Esophagus muscularis mucosa (tissue), 4 donors: ENCODE measurements at places on chromosomes 11 and 22.

- peaks cover 63% of the 10 kb centered on the region for H3K27me3 ChIP-seq
- H3K4me1 ChIP-seq: peaks cover 54% of the 10 kb centered on the region
- no peaks in the 10 kb centered on the region for H3K36me3 ChIP-seq
- no peak for DNase-seq
- no peak overlapping the region for H3K27ac ChIP-seq
Observed at GRCh38 chr22:19757140-19757984, 3.2 kb upstream of the TBX1 start.

DNA sequence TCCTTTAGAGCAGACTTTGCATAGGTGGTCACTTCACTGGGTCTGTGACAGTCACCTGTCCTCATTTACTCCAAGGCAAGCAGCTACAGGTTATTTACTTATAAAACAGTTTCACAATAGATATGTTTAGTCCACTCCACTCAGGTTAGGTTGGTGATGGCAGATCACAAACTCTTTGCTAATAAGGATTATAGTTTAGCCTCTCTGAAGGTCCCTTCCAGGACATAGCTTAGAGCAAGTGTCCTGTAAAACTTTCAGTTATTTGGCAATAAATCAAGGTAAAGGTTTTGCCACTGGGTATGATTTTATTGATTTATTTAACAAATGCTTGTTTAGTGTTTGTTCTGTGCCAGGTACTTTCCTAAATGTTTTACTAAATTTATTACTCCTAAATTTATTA lies 8.8 kb downstream of the OR6Q1 start:
- H3K4me1 ChIP-seq: no peaks in the 10 kb centered on the region
- no peaks in the 10 kb centered on the region for H3K36me3 ChIP-seq
- H3K27me3 ChIP-seq: no peaks in the 10 kb centered on the region
- H3K27ac ChIP-seq: no peak overlapping the region
- DNase-seq: no peak
- H3K4me3 ChIP-seq: no peak overlapping the region

GRCh38 chr11:120182790-120183491 lies 27.9 kb upstream of the OAF start:
- DNase-seq: peak; percentile 91
- H3K27me3 ChIP-seq: no peaks in the 10 kb centered on the region
- peaks cover 95% of the 10 kb centered on the region for H3K4me1 ChIP-seq

DNA sequence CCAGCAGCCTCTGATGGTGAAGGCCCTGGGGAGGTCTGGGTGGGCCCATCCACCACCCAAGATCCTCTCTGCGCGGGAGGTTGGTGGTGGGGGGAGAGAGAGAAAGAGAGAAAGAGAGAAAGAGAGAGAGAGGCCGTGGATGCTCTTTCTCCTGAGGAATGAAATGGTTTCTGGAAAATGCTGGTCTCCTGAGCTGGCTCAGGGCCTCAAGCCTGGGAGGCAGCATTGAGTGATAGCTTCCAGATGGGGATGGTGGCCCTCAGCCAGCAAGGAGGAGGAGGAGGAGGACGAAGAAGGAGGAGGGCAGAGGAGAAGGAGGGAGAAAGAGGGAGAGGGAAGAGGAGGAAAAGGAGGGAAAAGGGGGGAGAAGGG lies 4.6 kb downstream of the TSPAN32 start:
- peak overlapping the region; percentile 12 for H3K4me3 ChIP-seq
- DNase-seq: no peak
- peak overlapping the region; percentile 89 for H3K27ac ChIP-seq
- H3K27me3 ChIP-seq: no peaks in the 10 kb centered on the region
- peaks cover 50% of the 10 kb centered on the region for H3K4me1 ChIP-seq

DNA sequence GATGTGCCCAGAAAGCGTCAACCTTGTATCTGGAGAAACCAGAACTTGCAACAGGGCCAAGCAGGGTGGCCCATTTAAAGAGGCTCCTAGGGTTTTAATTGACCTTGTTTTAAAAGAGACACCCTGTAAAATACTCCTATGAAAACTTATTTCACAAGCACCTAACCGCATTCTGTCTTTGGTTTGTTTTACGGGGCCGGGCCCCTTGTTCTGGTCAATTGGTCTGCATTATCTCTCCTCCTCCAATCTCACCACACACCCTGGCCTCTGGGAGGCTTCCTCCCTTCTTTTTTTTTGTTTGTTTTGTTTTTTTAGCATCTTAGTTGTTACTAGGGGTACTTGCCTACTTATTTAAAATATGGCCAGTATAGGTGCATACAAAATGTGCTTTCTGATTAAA lies 4.7 kb downstream of the EHF start:
- no peaks in the 10 kb centered on the region for H3K27me3 ChIP-seq
- no peak overlapping the region for H3K4me3 ChIP-seq
- DNase-seq: no peak
- H3K27ac ChIP-seq: no peak overlapping the region
- no peaks in the 10 kb centered on the region for H3K4me1 ChIP-seq

DNA sequence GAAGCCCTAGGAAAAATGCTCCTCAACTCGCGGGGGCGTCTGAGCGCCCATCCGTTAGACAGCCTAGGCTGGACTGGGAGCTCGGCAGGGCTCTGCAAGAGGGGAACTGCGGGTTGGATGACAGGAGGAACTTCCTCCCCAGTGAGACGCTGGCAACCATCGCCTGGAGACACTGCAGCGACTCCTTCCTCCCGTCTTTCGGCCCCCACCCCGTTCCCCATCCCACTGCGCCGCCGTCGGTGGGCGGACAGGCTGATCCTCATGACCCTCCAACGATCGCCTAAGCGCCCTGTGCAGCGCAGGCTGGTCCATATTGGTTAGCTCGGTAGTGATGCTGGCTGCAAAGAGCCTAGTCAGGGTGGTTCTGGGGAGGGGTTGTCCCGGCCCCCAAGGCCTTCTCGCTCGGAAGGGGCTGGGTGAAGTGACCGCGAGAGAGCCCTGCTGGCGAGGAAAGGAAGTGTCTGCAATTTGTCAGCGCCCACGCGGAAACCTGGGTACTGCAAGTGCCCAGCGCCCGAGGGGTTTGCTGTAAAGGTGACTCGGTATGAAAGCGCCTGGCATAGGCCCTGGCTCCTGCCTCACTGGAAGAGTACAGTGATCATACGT lies 638 bp downstream of the NRGN start:
- H3K4me1 ChIP-seq: peaks cover 13% of the 10 kb centered on the region
- H3K36me3 ChIP-seq: no peaks in the 10 kb centered on the region
- H3K27me3 ChIP-seq: peaks cover 28% of the 10 kb centered on the region
- peak overlapping the region; percentile 62 for H3K4me3 ChIP-seq

DNA sequence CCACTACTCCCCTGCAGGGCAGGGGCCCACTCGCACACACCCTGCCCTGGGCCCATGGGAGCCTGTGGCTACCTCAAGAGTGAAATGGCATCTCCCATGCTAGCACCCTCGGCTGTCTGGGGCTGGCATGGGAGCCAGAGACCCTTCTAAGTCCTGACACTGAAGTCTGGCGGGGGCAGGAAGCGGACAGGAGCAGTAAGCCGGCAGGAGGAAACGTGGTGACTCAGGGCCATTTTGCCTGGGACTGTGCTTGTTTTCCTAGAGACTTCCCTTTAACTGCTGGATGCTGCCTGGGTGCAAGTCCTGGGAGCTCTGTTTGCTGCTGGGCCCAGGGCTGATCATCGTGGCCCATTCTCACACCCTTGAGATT lies 16.8 kb downstream of the RELT start:
- DNase-seq: no peak
- H3K4me1 ChIP-seq: peaks cover 14% of the 10 kb centered on the region
- no peak overlapping the region for H3K27ac ChIP-seq
- no peaks in the 10 kb centered on the region for H3K27me3 ChIP-seq
- H3K36me3 ChIP-seq: peaks cover 4% of the 10 kb centered on the region
- H3K4me3 ChIP-seq: no peak overlapping the region

DNA sequence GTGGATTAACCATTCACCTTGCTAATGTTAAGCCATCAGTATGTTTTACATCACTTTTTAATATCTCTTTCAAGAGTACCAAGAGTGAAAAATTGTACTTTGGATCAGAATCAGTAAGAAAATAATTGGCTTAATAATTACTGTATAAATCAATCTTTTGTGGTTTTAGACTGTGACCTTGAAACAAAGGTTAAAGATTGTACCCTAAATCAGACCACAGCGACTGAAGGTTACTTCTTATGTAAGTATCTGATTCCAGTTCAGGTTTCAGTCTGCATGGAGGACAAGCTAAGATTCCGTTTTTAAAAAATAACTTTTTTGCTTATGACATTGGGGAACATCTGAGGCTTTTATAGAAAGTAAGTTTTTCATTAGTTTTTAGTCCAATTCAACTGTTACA lies 18.9 kb downstream of the CAT start:
- no peaks in the 10 kb centered on the region for H3K4me1 ChIP-seq
- no peak for DNase-seq
- no peaks in the 10 kb centered on the region for H3K27me3 ChIP-seq
- no peak overlapping the region for H3K4me3 ChIP-seq
- no peak overlapping the region for H3K27ac ChIP-seq
- H3K36me3 ChIP-seq: peaks cover 100% of the 10 kb centered on the region

- H3K27ac ChIP-seq: no peak overlapping the region
- peaks cover 6% of the 10 kb centered on the region for H3K4me1 ChIP-seq
- DNase-seq: no peak
Observed at GRCh38 chr11:67998150-67999045, 5.5 kb downstream of the UNC93B1 start.

DNA sequence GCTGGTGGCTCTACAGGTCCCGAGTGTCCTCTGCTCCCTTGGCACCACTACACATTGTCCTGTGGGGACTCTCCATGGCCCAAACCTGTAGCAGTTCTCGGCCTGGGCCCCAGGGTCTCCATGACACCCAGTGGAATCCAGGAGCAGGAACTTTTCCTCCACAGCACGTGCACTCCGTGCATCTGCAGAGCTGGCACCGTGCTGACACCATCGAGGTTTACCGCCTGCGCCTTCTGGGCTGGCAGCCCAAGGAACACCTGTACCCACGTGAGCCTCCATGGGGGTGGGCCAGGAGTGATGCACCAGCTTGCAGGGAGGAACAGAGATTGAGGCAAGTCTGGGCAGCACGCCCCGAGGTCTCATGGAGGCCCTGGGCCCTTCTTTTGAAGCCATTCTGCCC lies 25.2 kb downstream of the TSPAN32 start:
- no peak overlapping the region for H3K4me3 ChIP-seq
- no peaks in the 10 kb centered on the region for H3K27me3 ChIP-seq
- no peak overlapping the region for H3K27ac ChIP-seq
- H3K4me1 ChIP-seq: peaks cover 8% of the 10 kb centered on the region
- DNase-seq: no peak

- no peak for DNase-seq
- no peak overlapping the region for H3K4me3 ChIP-seq
- H3K27me3 ChIP-seq: no peaks in the 10 kb centered on the region
- no peaks in the 10 kb centered on the region for H3K4me1 ChIP-seq
- no peaks in the 10 kb centered on the region for H3K36me3 ChIP-seq
- H3K27ac ChIP-seq: no peak overlapping the region
Observed at GRCh38 chr11:36605221-36606216, 7.5 kb upstream of the RAG2 start.

- H3K27ac ChIP-seq: no peak overlapping the region
- peaks cover 5% of the 10 kb centered on the region for H3K4me1 ChIP-seq
- DNase-seq: no peak
- H3K27me3 ChIP-seq: no peaks in the 10 kb centered on the region
- H3K4me3 ChIP-seq: no peak overlapping the region
Observed at GRCh38 chr11:85939099-85940015, 84.2 kb downstream of the CCDC83 start.

GRCh38 chr11:33864479-33864878 lies 27.4 kb downstream of the LMO2 start:
- H3K4me3 ChIP-seq: no peak overlapping the region
- no peak overlapping the region for H3K27ac ChIP-seq
- no peak for DNase-seq
- H3K36me3 ChIP-seq: no peaks in the 10 kb centered on the region
- no peaks in the 10 kb centered on the region for H3K27me3 ChIP-seq

DNA sequence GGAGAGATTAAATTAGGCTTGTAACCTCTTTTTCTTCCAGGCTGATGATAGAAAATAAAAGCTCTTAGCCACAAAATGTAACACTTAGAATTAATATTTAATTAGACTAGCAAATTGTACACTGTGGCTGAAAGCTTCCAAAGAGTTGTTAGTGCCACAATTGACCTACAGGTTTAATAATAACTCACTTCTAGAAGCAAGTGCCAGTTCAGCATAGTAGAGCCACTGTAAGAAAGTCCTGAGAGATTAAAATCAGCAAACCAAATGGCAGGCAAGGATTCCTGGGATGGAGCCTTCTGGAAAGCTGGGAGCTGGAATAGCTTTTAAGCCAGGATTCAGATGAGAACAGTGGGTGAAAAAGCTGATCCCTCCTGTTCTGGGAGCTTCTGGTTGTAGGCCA lies 131.0 kb downstream of the ELP4 start:
- no peak for DNase-seq
- no peaks in the 10 kb centered on the region for H3K36me3 ChIP-seq
- peaks cover 2% of the 10 kb centered on the region for H3K4me1 ChIP-seq
- no peak overlapping the region for H3K4me3 ChIP-seq
- H3K27me3 ChIP-seq: no peaks in the 10 kb centered on the region

DNA sequence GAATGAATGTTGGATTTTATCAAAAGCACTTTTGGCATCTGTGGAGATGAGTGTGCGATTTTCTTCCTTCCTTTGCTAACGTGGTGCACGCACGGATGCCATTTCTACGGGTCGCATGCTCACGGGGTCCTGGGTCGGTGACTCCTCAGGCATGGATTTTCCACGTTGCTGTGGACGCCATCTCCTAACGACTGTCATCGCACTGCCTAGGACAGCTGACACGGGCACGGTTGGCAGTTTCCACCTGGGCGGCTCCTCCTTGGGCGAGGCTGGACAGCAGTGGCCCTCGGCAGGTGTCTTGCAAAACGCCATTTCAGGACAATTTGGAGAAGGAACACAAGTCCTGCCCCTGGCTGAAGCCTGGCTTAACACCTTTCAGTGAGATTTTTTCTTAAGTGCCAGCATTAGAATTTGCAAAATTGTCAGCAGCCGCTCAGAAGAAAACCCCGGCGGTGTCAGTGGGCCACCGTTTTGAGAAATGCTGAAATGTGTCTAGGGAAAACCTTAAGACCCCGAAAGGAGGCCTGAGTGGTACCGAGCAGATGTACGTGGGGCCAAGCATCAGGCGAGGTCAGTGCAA lies 34.7 kb upstream of the TOLLIP start:
- no peak for DNase-seq
- peaks cover 2% of the 10 kb centered on the region for H3K4me1 ChIP-seq
- no peak overlapping the region for H3K4me3 ChIP-seq
- H3K36me3 ChIP-seq: no peaks in the 10 kb centered on the region

- H3K27me3 ChIP-seq: no peaks in the 10 kb centered on the region
- no peak for DNase-seq
- H3K4me1 ChIP-seq: no peaks in the 10 kb centered on the region
Observed at GRCh38 chr11:76228071-76228874, 22.0 kb upstream of the WNT11 start.

DNA sequence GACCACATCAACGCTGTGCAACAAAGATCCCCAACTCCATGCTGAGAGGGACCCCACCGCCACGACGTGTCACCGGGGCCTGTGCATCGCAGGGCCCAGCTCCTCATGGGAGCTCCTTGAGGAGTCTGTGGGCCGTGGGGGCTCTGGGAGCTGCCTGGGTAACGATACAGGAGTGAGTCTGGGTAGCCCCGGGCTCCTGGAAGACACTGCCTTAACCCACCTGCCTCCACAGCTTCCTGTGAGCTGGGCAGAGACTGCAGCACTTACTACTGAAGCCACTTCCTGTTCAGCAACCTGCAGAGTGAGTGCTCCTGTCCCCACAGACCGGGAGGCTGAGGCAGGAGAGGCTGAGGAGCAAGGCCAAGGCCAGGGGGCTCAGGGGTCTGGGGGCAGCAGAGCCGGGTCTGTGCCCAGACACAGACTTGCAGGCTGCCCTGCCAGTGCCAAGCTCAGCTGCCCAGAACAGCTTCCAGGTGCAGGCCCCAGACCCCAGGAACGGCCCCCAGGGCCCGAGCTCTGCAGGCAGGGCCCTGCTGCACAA lies 226.7 kb downstream of the BRD1 start:
- H3K4me3 ChIP-seq: no peak overlapping the region
- H3K27me3 ChIP-seq: peaks cover 39% of the 10 kb centered on the region
- no peak for DNase-seq
- no peaks in the 10 kb centered on the region for H3K4me1 ChIP-seq
